ENCODE measurements at places on chromosomes 4 and X.

- DNase-seq = no peak
Observed at GRCh38 chr4:12118651-12119213, 690.0 kb upstream of the HS3ST1 start.

DNA sequence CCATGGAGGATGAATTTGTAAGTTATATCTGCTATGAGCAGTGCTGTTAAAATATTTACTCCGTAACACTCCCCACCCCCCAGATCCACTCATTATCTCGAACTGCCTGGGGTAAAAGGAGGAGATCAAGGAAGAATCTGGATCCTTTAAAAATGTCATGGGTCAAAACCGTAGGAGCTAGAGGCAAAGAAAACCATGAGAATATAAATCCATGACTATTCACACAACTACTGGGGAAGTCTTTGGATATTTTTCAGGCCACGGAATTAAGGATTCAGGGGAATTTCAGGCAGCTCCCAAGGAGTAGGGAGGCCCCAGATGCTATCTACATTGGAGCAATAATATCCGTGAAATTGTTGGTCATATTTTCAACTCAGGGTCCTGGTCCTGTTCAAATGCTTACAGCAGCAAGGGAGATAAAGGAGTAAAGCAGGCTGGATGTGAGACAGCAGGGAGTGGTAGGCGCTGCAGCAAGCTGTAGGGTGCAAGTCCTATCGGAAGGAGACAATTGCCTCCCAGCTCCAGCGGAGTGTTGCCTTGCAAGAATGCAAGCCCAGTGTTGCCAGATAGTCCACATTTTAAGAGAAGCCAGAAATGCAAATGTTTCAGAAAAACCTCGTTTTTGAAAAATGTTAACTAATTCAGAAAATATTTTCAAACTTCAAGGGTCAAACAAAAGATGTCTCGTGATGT, 116.2 kb upstream of the KIT start:
- DNase-seq = no peak

DNA sequence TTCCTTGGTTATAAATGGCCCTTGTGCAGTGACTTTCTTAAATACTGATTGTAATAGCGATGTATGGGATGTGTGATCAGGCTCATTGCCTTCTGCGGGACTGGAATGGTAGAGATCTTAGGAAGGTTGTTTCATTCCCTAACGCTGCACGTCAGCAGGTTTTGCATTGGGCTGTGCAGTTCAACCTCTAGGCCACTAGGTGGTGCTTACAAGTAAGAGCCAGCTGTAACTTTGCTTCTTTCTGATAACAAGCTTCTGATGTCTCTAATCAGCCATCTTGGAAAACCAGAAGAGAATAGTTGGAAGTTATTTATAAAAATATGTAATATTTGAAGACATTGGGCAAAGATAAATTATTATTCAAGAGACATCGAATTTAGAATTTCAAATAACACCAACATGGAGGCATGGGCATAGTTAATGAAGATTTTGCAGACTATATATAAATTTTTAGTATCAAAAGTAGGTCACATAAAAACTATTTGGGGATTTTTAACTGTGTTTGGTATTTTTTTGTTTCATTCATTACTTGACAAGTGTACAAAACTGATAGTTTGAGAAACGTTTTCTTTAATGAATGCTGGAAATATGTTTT, 339.7 kb upstream of the PCDH7 start:
- no peak for DNase-seq

DNA sequence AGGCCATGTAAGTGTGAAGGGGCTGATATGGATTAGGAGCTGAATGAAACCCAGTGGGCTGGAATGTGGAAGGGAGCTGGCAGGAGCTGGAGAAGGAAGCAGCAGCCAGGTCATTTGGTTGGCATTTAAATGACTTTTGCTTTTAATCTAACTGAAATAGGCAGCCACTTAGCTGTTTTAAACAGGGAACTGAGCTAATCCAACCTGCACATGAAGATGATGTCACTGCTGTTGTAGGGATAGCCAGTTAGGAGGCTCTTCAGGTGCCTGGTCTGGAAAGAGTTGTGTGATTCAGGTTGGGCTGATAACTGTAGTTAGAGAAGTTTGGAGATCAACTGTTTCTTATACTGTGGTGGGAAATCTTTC, 122.4 kb downstream of the PALLD start:
- DNase-seq = no peak

DNA sequence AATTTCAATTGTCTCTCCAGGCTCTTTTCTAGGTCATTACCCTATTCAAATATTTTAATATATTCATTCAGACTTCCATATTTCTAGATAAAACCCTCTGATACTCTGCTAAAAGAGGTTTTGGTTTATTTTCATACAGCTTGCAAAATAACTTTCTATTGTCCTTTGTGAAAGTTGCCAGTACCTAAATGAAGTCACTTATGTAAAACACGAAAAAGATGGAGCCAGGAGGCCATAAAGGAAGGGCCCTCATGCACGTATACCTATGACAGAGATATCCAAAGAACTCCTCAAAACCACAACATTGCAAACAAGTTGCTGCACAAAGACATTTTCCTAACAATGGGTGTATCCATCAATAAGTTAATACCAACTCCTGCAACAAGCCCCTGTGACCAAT, 25.7 kb upstream of the ELOVL6 start:
- no peak for DNase-seq

Measured in activated naive CD4-positive, alpha-beta T cell treated with Interleukin-2 at 50 U/mL for 16 hours (primary cell).